Fibroblast of villous mesenchyme (primary cell): ENCODE measurements at places on chromosomes 3 and 15. TPM values are rescaled to one million over a fixed set of nuclear protein-coding genes. Genes with fewer than 3 reads are reported as not detected.

The ANKRD63 gene
- total RNA-seq = not detected in 2 replicates

The CHRD gene
- total RNA-seq = 1.7 and 3.5 TPM in 2 replicates

GRCh38 chr3:88307666-88308065 is 157.9 kb downstream of the C3orf38 start:
- no peak for DNase-seq

DNA sequence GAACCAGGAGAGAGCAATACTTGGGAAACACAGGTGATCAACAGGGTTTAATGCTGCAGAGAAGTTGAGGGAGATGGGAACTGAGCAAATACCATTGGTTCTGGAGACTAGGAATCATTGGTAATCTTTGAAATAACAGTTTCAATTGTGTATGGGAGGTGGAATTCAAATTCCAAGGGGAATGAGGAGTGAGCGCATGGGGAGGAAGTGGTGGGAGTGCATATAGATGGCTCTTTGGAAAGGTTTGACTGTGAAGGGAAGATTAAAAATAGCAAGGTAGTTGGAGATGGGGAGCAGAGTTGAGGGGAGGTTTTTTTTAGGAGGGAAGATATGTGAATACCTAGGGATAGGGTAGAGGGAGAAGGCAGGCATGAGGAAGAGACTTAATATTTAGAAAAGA is 51.1 kb upstream of the ROPN1 start:
- no peak for DNase-seq

- DNase-seq = no peak
Observed at GRCh38 chr15:45802140-45802539, 167.3 kb downstream of the SQOR start.

GRCh38 chr3:4856986-4857385 is 122.3 kb upstream of the BHLHE40 start:
- DNase-seq = peak; percentile 68

DNA sequence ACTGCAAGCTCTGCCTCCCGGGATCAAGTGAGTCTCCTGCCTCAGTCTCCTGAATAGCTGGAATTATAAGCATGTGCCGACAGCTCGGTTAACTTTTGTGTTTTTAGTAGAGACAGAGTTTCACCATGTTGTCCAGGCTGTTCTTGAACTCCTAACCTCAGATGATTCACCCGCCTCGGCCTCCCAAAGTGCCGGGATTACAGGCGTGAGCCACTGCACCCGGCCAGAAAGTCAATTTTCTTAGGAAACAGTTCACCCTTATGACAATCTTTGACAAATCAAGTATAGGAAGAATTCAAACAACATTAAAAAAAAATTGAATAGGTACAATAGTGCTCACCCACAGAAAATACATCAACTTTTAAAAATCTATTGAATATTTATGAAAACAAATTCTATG is 23.6 kb upstream of the DUT start:
- DNase-seq = peak; percentile 55

DNA sequence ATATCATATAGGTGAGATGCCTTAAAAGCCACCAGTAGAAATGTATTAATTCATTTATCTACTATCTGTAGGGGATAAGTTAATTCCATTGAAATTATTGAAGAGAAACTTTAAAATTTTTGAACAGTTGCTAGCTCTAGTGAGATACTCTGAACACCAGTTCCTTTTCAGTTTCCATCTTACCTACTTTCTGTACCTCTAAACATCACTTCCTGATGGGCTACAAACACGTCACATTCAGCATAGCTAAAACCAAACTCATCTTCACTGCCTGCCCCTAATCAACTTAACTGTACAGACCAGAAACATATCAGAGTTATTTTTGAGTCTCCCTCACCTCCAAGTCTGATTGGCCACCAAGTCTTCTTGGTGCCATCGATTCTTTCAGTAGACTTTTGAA is 88.9 kb downstream of the FEZF2 start:
- no peak for DNase-seq

The COL6A6 gene
- under 0.01 TPM in 1 of 2 replicates, not detected in the other for total RNA-seq

The MOBP gene
- not detected in 2 replicates for total RNA-seq

The LRRIQ4 gene
- 0.32 TPM in 1 of 2 replicates, not detected in the other for total RNA-seq

The TUSC7 gene
- total RNA-seq = not detected in 2 replicates

GRCh38 chr15:25649390-25649789 is 210.6 kb upstream of the UBE3A start:
- DNase-seq = no peak

GRCh38 chr3:163671201-163671600 is 1407.1 kb downstream of the SI start:
- no peak for DNase-seq

- DNase-seq = no peak
Observed at GRCh38 chr3:50559702-50560101, 7.8 kb downstream of the C3orf18 start.
